Mesothelial cell of epicardium (in vitro differentiated cells): ENCODE measurements at places on chromosomes 1 and 21. TPM values are rescaled to one million over a fixed set of nuclear protein-coding genes. Genes with fewer than 3 reads are reported as not detected.

Gene PRMT2
- total RNA-seq: 80.0 to 85.5 TPM (median 84.4 TPM) in 3 replicates

Gene AMY1C
- not detected in 3 replicates for total RNA-seq

Gene OR2AK2
- total RNA-seq: not detected in 3 replicates

Gene ROR1
- 76.0 to 89.9 TPM (median 81.4 TPM) in 3 replicates for total RNA-seq

Gene CSF1
- total RNA-seq: 27.1 to 28.9 TPM (median 27.4 TPM) in 3 replicates

Gene DDI2
- total RNA-seq: 31.7 to 34.5 TPM (median 34.1 TPM) in 3 replicates

Gene LYST
- 6.6 to 8.0 TPM (median 7.2 TPM) in 3 replicates for total RNA-seq

Gene SYNC
- 3.9 to 4.5 TPM (median 4.0 TPM) in 3 replicates for total RNA-seq
